ENCODE measurements at places on chromosomes 16 and 17. TPM values are rescaled to one million over a fixed set of nuclear protein-coding genes. Genes with fewer than 3 reads are reported as not detected.

DNA sequence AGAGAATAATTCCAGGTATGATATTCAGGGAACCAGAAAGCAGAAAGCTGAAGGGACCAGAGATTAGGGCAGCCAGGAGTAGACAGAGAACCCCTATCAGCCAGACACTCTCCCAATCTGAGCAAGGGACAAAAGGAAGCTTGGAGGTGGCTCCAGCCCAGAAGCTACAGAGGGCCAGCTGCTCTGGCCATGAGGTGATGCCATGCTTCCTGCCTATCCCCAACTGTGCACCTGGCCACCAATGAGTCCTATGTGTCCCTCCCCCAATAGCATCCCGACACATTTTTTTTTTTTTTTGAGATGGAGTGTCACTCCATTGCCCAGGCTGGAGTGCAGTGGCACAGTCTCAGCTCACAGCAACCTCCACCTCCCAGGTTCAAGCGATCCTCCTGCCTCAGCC lies 30.0 kb downstream of the NSMCE1 start:
- peak; percentile 55 for DNase-seq

Gene TTC19
- total RNA-seq, result 62.9 TPM

GRCh38 chr16:50588276-50588675 lies 40.1 kb downstream of the NKD1 start:
- DNase-seq, result peak; percentile 59

DNA sequence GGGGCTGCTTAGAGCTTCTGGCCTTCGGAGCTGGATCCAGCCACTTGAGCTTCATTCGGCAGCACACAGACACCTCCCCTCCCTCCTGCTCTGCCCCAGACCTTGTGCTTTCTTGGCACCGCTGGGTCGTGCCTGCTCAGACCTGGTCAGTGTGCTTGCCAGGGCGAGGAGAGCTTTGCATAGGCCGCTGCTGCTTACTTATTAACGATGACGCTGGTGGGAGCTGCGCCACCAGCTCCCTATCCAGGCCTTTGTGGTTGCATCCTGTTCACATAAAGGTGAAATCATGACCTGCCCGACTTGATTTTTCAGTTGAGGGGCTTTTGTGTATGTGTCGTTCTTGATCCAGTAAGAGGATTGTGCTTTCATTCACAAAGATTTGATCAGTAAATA lies 101.1 kb downstream of the MSI2 start:
- peak; percentile 55 for DNase-seq

Gene SLC39A11
- 8.0 TPM for total RNA-seq

- DNase-seq, result no peak
Measured at GRCh38 chr17:65058146-65058545, 1.6 kb upstream of the GNA13 start.

GRCh38 chr16:78705694-78706093 lies 606.2 kb downstream of the WWOX start:
- DNase-seq, result no peak

DNA sequence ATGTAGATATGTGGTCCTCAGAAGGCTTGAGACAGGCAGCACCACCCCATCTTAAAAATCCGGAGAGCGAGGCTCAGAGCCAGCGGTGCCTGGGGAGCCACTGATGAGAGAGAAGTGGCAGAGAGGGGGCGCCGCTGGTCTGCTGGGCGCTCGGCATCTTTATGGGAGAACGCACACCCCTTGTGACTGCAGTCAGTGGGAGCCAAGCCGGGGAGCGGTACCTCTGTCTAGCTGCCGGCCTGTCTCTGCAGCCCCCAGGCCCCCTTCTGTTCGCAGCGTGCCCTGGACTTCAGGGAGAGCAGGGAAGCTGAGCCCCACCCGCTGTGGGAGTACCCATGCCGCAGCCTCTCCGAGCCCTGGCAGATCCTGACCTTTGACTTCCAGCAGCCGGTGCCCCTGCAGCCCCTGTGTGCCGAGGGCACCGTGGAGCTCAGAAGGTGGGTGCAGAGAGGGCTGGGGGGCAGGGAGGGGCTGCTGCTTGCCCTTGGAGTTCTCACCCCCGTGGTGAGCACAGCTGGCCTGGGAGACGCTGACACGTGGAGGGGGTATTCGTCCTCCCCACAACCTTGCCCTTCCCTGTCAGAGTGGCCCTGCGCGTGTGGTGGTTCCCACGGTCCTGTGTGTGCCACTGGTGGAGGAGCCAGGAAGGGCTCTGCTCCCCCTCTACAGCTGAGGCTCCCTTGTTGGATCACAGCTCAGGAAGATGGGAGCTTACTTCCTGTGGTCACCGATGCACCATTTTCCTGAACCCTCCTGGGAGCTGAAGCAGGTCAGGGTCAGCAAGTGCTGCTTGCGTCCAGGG lies 44.8 kb downstream of the PRMT7 start:
- DNase-seq, result no peak

Gene FZD2
- total RNA-seq, result 4.4 TPM

GRCh38 chr16:85712801-85713200 lies 24.0 kb upstream of the GINS2 start:
- no peak for DNase-seq

DNA sequence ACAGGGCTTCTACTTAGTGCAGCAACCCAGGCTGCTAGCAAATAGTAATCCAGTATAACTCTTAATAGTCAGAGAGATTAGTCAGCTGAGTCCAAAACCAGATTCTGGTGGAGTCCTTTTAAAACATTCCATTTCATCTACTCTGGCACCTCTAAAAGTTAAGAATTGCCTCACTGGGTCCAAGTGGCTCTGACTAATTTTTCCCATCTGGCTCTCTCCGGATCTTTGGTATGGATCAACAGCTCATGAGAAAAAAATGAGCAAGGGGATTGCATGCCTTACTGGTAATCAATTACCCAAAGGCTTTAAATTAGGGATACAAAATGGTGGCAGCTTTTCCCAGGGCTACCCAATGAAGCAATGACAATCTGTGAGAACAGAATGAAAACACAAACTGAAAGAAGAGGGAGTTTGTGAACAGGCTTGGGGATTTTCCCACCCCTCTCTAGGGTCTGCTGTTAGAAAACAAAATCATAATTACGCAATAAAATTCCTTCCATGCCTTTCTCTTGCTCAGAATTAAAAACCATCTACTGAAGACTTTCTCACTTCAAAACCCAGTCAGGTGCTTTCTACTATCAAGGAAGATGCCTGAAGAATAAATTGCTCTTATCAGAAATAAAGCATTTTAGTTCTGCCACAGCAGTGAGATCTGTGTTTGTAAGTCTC lies 84.6 kb upstream of the PMFBP1 start:
- no peak for DNase-seq

- DNase-seq, result no peak
Measured at GRCh38 chr16:81335669-81336068, 20.9 kb downstream of the GAN start.

GRCh38 chr16:49670627-49671026 lies 185.3 kb downstream of the ZNF423 start:
- DNase-seq, result no peak

Gene CAPNS2
- total RNA-seq, result 0.82 TPM

GRCh38 chr16:52597772-52598483 lies 51.0 kb upstream of the TOX3 start:
- DNase-seq, result no peak

Gene RFWD3
- 20.4 TPM for total RNA-seq

Gene CDRT15L2
- total RNA-seq, result not detected

DNA sequence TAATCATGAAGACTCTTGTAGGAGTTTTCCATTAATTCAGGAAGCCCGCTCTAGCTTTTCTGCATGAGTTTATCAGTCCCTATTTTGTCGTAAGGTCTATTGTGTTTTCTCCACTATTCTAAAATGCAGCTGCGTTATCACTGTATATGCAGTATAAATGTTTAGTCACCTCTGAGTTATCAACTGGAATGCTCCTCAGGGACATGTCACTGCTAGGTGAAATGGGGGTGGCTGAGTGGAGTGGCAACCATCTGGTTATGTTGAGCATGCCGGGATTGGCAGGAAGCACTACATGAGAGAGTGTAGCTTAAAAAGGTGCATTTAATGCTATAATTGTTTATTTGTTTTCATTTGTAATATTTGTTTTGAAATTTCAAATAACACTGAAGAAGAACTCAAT lies 285.2 kb upstream of the ELAC2 start:
- DNase-seq, result no peak

GRCh38 chr17:34434052-34434451 lies 71.0 kb upstream of the CCL1 start:
- DNase-seq, result no peak

- DNase-seq, result no peak
Measured at GRCh38 chr17:17206913-17207335, 791 bp upstream of the PLD6 start.

GRCh38 chr16:24491731-24492130 lies 47.6 kb upstream of the RBBP6 start:
- no peak for DNase-seq

GRCh38 chr16:1545044-1546040 lies 11.9 kb downstream of the TMEM204 start:
- DNase-seq, result peak; percentile 65

- DNase-seq, result peak; percentile 47
Measured at GRCh38 chr16:2339521-2340484, 725 bp downstream of the ABCA3 start.

Gene ELMO3
- total RNA-seq, result 0.54 TPM

- no peak for DNase-seq
Measured at GRCh38 chr16:8847145-8847544, 21.7 kb downstream of the CARHSP1 start.

Gene KIF2B
- total RNA-seq, result not detected

Gene HID1
- total RNA-seq, result 23.0 TPM

GRCh38 chr16:14405611-14406537 lies 224.2 kb downstream of the PARN start:
- DNase-seq, result no peak

DNA sequence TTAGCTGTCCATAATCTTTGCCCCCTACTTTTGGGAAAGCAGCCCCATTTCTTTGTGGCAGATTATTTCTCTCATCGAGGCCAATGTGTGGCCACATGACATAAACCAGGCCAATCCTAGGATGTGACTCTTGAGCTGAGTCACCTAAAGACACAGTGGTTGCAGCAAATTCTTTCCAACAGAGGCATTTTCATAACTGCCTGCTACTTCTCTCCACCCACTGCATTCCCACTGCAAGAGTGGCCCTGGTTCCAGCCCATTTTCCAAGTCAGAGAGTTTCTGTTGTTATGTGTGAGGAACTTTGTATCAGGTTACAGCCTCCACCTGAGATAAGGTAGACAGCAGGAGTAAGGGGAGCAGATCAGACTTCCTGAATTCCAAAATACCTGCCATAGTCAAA lies 195.2 kb downstream of the RGS9 start:
- no peak for DNase-seq

DNA sequence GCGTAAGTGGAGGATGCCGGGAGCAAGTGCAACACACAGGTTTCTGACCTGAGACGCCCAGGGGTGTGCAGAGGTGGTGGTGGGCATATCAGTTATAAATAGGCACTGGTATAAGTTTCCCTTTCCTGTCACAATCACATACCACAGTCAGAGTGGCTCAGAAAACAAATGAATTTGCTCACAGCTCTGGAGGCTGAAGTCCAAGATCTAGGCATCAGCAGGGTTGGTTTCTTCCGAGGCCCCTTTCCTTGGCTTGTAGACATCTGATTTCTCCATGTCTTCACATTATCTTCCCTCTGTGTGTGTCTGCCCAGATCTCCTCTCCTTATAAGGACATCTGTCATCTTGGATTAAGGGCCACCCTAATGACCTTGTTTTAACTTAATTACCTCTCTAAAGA lies 250.5 kb upstream of the TNRC6C start:
- no peak for DNase-seq

- DNase-seq, result peak; percentile 82
Measured at GRCh38 chr17:40551879-40552768, 13.1 kb downstream of the CCR7 start.
